ENCODE measurements at places on chromosomes 1 and 21.

DNA sequence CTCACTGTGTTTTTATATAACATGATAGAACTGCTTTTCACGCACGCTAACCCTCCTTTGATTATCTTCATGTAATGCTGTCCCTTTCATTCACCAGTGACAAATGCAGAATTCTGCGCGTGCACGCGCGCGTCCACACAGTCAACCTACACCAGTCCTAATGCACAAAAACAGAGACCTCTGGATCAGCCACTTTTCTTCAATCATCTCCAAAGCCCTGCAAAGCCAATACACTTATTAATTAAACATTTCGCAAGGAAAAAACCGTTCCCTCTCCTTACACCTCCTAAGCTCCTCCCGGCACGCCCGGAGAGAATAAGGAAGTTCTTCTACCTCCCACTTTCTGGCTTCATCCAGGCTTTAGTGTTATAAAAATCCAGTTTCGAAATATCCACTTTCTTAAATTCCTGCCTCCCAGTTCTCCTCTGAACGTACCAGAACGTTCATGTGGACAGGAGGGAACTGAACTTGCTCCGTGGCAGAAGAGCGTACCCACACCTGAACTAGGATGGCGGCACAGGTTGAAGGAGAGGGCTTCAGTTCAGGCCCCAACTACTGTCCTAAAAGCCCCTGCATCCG, 4.6 kb downstream of the LMX1A start:
- DNase-seq = no peak

DNA sequence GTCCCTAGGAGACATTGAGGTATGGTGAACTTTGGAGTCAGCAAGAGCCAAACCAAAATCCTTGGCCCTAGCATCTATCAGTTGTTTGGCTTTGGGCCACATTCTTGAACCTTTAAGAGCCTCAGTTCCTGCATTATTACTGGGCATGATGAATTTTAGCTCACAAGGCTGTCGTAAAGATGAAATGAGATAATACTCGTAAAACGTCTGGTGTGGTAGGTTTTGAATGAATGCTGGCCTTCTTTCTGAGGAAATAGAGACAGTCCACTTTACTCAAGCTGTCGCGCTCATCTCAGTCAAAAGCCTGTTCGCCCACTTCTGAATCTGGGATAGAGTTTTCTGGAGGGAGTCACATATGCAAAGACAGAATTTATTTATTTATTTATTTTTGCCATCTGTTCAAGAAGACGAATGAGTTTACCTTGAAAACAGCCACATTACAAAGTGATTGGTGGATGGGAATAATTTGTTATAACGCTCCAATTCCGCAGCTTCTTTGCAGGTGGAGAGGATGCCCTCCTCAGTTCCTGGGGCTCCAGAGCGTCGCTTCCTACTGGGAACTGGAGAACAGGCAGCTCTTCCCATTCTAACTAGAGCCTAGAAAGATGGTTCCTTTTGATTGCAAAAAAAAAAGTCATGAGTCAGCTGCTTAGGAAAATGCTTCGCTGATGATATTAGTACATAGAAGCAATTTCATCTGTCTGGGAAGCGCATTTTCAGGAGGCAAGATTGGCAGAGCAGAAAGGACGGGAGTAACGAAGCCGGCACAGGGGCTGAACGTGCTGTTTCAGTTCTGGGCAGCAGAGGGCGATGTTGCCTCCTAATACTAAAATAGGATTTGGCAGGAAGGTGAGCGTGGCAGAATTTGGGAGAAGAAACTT, 49.9 kb upstream of the CYP2J2 start:
- DNase-seq = no peak

DNA sequence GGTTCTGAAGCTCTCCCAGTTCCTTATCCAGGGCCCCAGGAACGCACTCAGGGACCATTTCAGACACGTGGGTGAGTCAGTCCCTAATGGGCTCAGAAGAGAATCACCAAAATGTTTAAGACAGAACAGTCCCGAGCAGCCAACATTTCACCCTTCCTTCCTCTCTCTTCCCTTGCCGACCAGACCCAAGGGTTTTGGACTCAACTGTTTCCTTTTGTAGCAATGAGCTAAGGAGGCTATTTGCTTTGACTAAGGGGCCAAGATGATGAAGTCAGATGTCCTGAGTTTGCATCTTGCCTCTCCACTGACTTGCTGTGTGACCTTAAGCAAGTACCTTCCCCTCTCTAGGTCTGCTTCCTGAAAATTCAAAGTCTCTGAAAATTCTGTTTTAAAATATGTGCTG, 472.3 kb upstream of the VAMP3 start:
- DNase-seq = no peak

- DNase-seq = peak; percentile 78
These were observed 15.8 kb upstream of the S100A11 start for GRCh38 chr1:152052606-152053005.

- no peak for DNase-seq
These were observed 680.5 kb upstream of the ADAMTS5 start for GRCh38 chr21:27647401-27647800.
